ENCODE measurements at places on chromosomes 12 and 14.

DNA sequence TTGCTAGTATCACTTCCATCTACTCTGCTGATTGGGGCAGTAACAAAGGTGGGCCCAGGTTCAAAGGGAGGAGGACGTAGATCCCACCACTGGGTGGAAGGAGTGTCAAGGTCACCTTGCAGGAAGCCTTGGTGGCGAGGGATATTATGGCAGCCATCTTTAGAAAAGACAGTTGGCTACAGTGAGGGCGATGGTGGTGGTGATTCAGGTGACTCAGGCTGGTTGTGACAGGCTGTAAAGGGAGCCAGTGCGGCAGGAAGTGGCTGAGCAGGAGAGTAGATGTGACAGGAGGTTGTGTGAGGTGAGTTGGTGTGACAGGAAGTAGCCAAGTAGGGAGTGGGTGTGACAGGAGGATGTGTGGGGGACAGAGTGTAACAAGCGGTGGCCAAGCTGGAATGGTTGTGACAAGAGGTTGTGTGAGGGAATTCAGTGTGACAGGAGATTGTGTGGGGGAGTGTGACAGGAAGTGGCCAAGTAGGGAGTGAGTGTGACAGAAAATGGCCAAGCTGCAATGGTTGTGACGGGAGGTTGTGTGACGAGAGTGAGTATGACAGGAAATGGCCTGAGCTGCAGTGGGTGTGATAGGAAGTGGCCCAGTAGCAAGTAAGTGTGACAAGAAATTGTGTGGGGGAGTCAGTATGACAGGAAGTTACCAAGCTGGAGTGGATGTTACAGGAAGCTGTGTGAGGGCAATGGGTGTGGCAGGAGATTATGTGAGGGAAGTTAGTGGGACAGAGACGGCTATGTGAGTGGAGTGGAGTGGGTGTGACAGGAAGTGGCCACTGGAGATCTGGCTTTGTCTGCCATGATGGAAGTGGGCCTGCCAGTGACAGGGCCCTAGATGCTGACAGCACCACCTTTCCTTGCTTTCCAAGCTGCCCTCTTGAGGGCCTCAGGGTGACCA lies 136.5 kb upstream of the MYL2 start:
- DNase-seq: no peak

DNA sequence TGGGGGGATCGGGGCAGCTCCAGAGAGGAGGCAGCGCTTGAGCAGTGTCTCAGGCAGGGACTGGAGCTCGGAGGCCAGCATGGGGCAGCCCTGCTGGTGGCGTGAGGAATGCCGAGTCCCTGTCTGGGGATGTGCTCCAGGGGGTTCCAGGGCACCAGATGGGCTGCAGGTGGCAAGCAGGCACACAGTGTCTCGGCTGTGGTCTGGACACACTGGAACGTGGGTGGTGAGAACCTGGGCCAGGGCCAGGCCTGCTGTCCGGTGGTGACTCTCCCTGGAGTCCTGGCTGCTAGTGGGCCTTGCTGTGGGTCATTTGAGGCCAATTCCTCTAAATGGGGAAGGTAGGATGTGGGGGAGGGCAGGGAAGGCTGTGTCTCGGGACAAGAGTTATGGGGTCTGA lies 199.4 kb upstream of the RTL1 start:
- DNase-seq: no peak

DNA sequence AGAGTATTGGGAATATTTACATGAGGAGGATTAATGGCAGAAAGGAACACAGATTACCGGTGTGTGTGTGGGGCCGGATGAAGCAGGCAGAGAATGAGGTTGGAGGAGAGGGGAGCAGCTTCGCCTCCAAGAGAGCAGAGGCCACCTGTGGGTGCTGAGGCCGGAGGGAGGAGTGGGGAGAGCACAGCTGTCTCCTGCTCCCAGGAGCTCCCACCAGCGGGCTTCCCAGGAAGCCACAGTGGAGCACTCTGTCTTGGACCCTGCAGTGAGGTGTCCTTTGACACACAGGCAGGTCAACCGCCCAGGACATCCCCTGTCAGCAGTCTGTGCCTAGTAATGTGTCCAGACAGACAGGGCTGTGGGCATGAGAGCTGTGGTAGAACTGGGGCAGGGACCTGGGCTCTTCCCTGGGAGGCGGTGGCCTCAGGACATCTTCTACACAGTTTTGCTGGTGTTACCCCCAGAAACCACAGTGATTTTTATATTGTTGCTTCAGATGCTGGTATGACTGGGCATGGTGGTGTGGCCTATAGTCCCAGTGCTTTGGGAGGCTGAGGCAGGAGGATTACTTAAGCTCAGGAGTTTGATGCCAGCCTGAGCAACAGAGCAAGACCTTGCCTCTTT lies 18.5 kb upstream of the AMN start:
- DNase-seq: no peak

DNA sequence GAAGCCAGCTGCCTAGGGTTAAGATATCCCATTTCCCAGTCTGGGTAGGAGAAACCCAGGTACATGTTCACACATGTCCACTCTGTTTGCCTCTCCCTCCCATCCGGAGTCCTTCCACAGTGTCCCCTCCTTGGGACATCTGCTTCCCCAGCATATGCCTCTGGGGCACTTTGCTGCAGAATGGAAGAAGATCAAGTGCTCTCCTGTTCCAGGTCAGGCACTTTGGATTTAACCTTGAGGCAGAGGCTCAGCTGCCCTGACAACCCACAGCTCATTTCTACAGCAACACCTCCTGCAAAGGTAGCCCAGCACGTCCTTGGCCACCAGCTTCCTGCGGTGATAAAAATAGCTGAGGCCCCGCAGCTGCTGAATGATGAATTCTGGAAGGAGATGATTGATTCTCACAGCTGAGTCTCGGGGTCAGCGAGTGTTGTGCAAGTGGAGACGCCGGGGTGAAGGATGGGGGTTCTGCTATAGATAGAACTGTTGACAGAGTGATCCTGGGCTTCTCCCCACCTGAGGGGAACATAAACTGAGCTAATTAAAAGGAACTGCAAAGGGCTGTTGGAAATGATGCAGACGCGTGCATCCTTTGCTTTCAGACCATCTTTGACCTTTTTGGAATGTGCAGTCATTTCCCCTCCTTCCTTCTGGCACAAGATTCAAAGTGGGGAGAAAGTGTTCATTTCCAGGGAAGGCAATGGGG lies 145.0 kb downstream of the SLC38A6 start:
- DNase-seq: no peak

DNA sequence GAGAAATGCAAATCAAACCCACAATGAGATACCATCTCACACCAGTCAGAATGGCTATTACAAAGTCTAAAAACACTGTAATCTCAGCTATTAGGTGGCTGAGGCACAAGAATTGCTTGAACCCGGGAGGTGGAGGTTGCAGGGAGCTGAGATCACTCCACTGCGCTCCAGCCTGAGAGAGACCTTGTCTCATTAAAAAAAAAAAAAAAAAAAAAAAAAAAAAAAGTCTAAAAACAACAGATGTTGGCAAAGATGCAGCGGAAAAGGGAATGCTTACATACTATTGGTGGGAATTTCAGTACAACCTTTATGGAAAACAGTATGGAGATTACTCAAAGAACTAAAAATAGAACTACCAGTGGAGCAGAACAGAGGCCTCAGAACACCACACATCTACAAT lies 19.0 kb upstream of the ATF7 start:
- no peak for DNase-seq

DNA sequence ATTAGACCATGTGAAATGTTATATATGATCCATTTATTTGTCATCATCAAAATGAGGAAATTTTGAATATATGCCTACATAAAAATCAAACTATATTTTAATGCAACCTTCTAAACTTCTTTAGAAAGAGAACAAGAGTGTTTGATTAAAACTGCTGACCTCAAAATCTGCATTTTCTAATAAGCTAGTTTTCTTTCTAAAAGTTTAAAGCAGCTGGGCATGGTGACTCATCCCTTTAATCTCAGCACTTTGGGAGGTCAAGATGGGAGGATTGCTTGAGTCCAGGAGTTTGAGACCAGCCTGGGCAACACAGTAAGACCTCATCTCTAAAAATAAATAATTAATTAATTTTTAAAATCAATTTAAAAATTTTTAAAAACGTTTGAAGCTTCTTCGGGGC lies 36.2 kb downstream of the GNPTAB start:
- peak; percentile 10 for DNase-seq

- no peak for DNase-seq
These were observed 93.1 kb downstream of the SRGAP1 start for GRCh38 chr12:63937378-63938316.

DNA sequence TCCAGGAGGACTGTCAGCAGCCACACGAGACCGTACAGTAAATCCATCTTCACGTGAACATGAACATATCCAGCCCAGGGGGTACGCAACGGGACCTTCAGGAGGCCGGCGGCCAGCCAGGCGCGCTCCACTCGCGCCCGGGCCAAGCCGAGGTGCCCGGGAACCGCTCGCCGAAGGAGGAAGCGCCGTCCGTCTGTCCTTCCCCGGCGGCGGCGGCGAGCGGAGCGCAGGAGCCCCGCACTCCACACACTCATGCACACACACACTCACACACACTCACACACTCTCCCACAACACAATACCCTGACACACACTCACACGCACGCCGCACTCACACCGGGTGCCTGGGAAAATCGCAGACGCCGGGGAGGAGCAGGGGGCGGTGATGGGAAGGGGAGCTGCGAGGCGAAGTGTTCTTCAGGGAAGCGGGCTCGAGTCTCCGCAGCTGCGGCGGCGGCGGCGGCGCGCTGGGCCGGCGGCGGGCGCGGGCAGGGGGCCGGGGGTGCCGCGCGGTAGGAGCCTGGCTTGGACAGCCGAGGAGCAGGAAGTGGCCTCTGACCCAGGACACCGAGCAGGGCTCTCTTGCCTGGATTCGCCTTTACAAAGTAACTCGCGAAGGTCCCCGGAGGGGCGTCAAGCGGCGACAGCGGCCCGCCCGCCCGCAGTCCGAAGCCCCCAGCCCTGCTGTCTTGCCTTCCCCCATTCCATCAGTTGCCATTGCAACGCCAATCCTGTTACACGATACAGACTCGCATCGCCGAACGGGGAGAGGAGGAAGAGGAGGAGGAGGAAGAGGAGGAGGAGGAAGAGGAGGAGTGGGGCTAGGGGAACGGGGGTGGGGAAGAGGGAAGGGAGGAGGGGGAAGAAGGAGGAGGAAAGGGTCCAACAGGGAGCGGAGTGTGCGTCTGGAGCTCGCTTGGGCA lies 601 bp downstream of the MDGA2 start:
- DNase-seq: no peak

DNA sequence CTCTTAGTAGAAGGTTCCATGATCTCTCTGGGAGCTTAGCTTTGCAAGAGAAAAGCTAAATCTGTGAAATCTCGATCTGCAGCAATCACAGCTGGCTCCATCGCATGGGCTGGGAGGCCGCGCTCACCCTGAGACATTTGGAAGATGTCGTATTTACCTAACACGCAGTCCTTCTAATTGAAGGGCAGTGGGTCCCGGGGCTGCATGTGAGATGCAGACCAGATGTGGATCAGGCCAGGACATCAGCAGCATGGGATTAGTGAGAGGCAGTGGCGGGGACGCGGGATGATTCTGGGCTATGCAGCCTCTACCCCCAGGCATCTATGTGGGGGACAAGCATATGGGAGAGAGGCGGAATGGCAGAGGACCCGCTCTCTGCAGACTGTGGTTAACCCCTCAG lies 312.4 kb upstream of the RTL1 start:
- DNase-seq: no peak

GRCh38 chr12:10406725-10407124 lies 2.8 kb downstream of the KLRC4 start:
- DNase-seq: no peak

DNA sequence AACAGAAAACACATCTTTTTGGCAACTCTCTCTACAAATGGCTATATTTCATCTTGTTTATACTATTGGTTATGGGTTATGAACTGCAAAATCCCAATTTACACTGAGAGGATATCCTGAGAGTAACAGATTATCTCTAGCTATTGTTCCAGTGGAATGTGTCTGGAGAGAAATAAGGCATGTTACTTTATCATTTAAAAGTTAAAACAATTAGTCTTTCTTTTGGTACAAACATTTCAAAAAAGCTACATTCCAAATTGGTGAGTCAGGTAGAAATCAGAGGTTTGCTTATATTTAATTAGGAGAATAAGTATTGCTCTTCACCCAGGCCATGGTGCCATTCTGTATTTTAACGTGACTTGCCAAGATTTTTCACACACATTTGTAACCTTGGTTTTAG lies 411.6 kb downstream of the CCER1 start:
- DNase-seq: peak; percentile 55

- DNase-seq: peak; percentile 1
These were observed 104.1 kb upstream of the PPP4R3A start for GRCh38 chr14:91614187-91614586.

- DNase-seq: no peak
These were observed 245.0 kb downstream of the CHST11 start for GRCh38 chr12:104701756-104702155.

GRCh38 chr14:31806249-31806648 lies 245.0 kb downstream of the NUBPL start:
- no peak for DNase-seq

- peak; percentile 61 for DNase-seq
These were observed 89.3 kb downstream of the FIGNL2 start for GRCh38 chr12:51759175-51759574.

DNA sequence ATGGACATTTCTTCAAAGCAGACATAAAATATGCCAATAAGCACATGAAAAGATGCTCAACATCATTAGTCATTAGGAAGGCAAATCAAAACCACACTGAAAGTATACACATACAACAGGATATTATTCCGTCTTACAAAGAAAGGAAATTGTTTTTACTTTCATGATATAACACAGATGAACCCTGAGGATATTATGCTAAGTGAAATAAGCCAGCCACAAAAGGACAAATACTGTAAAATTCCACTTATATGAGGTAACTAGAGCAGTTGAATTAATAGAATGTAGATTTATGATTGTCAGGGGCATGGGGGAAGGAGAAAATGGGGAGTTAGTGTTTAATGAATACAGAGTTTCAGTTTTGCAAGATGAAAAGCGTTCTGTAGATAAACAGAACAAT lies 4.2 kb downstream of the ACYP1 start:
- DNase-seq: peak; percentile 74

GRCh38 chr12:64427988-64428387 lies 23.8 kb downstream of the XPOT start:
- no peak for DNase-seq

- DNase-seq: no peak
These were observed 16.5 kb upstream of the NOXRED1 start for GRCh38 chr14:77439861-77440260.

- DNase-seq: no peak
These were observed 203.5 kb upstream of the G2E3 start for GRCh38 chr14:30355431-30355913.

DNA sequence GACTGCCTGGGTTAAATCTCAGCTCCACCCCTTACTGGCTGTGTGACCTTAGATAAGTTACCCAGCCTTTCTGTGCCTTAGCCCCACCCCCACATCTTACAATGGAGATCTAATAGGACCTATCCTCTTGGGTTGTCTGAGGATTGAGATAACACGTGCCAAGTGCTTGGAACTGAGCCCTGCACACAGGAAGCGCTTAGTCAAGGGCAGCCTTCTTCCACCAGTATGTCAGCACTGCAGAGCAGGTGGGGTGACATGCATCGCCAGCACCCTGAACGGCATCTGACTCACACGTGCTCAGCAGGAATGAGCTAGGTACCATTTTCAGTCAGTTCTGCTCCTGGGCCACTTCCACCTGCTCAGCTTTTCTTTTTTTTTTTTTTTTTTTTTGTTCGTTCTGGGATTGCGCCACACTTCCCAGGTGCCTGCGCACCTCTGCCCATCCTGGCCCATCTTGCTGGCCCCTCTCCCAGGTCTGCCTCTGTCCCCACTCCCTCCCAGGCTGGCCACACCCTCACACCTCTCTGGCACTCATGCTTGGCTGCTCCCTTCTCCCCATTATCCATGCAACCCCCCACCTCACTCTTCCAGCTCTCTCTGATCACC lies 19.6 kb downstream of the LGMN start:
- peak; percentile 76 for DNase-seq

- DNase-seq: no peak
These were observed 19.6 kb upstream of the PPP1R13B start for GRCh38 chr14:103867020-103867419.

- DNase-seq: no peak
These were observed 45.4 kb downstream of the SYNE3 start for GRCh38 chr14:95471016-95471415.

All from ELR (cell line).